ENCODE measurements at places on chromosomes 11 and 22.

- DNase-seq: no peak
Measured at GRCh38 chr11:103683576-103683975, 352.9 kb upstream of the DDI1 start.

- DNase-seq: no peak
Measured at GRCh38 chr11:61679296-61679695, 895 bp upstream of the DAGLA start.

DNA sequence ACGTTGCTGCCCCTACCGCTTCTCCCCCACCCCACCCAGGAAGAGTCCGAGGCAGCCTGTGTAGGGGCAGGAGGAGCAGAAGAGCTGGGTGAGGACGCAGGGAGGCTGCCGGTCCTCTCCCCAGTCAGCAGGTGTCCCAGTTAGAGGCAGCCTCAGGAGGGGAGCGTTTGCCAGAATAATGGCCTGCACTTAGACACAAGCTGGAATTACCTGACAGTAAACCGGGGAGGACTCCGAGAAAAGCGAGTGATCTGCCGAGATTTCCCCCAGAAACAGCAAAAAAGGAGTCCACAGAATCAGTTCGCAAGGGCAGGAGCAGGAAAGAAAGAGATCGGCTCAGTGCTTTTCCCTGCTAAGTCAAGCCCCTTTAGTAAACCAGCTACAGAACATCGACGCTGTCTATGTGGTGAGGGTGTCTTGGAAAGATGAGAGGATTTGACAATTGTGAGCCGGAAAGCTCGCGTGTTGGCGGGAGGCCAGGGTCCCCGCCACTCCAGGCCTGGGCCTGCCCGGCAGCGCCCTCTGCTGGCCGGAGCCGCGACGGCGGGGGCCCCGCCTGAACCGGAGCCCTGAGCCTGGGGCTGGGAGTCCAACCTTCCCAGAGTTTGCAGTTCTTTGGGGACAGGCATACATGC, 17.7 kb upstream of the THRSP start:
- DNase-seq: peak; percentile 61

DNA sequence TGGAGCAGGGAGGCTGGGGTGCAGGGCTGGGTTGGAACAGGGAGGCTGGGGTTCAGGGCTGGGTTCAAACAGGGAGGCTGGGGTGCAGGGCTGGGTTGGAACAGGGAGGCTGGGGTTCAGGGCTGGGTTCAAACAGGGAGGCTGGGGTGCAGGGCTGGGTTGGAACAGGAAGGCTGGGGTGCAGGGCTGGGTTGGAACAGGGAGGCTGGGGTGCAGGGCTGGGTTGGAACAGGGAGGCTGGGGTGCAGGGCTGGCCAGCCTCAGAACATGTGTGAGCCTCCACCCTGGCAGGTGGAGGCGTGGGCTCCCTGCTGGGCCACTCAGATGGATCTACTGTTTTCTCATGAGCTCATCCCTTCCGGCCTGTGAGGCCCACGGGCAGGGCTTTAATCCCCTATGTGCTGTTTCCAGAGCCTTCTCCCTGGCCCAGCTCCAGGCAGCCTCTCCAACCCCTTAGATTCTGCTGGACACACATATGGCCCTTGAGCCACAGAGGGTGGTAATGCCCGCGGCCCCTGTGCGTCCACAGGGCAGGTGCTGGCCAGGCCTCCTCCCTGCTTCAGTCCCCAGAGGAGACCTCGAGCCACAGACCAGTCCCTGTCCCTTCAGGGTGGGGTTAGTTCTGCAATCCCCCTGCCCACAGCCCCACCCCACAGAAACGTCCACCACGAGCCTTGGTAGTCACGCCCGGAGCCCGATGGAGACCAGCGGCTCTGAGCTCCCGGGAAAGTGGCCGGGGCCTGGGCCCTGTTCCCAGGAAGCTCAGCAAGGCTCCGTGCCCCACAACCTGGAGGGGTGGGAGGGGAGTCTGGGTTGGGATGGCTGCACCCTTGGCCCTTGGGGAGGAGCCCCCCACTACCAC, 197.9 kb downstream of the BRD1 start:
- DNase-seq: no peak

DNA sequence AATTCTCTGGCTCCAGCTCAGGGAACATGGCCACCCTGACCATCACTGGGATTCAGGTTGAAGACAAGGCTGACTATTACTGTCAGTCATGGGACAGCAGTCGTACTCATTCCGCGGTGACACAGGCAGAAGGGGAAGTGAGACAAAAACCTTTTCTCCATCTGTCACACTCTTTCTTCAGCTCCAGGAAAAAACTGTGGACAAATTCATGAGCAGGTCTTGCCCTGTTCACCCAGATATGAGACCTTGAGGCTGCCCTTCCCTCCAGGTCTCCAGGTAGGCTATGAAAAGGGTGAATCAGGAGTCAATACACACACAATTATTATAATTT, 39.4 kb upstream of the GGTLC2 start:
- no peak for DNase-seq
